ENCODE measurements at places on chromosomes 7 and 10.

DNA sequence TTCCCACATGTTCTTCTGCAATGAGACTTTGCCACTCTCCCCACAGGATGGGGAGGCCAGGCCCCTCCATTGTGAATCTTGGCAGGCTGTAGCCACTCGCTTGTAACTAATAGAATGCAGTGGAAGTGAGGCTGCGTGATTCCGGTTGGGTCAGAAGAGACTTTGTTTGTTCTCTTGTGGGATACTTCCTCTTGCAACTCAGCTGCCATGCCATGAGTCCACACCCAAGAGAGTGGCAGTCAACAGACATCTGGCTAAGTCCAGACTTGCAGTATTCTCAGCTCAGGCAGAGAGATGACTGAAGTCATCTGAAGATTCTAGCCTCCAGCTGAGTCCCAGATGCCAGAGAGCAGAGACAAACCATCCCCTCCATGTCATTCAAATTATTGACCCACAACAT is 153.4 kb upstream of the GDF10 start:
- DNase-seq, result no peak

GRCh38 chr7:139992353-139993044 is 70.3 kb downstream of the PARP12 start:
- DNase-seq, result no peak

- DNase-seq, result peak; percentile 57
Measured at GRCh38 chr7:103613655-103614642, 167.9 kb upstream of the SLC26A5 start.

DNA sequence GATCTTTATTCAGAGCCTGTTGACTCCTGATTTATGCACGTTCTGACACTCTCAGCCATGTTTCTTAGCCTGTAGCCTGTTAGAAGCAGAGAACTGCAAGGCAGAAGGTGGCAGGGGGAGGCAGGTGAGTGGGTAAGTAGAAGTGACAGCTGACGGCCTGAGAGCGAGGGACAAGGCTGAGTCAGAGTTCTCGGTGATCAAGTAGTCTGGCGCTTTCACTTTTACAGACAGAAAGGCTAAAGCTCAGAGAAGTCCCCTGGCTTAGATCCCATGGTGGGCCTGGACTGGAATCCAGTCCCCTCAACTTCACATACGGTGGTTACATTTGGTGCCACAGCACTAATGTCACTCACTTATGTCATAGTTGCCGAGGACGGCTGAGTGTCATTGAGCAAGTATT is 139.0 kb downstream of the TACC2 start:
- no peak for DNase-seq

- no peak for DNase-seq
Measured at GRCh38 chr10:61244261-61244775, 208.9 kb downstream of the TMEM26 start.

GRCh38 chr7:19181634-19182033 is 36.4 kb upstream of the FERD3L start:
- DNase-seq, result no peak

DNA sequence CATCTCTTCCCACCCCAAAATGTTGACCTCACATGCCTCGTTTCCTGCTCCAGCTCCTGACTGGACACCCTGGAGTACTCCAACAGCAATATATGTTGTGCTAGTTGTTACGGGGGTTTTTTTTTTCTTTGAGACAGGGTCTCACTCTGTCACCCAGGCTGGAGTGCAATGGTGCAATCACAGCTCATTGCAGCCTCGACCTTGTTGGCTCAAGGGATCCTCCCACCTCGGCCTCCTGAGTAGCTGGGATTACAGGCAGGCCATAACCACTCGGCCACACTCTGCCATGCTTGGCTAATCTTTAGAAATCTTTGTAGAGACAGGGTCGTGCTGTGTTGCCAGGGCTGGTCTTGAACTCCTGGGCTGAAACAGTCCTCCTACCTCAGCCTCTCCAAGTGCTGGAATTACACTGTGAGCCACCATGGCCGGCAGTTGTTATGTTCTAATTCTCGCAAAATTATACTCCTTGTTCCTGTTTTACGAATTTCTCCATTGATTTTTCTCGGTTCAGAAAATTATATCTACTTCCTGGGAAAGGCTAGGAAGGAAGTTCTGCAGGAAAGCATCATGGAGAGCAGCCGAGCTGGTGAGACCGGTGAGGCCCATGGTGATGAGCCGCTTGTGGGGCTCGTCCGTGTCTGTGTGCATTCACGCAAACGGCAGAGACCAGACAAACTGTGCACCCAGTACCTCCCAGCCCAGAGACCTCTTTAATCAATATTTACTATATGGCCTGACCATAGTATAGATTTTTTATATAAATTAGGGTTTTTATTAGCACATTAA is 52.4 kb upstream of the DNAJB6 start:
- no peak for DNase-seq

DNA sequence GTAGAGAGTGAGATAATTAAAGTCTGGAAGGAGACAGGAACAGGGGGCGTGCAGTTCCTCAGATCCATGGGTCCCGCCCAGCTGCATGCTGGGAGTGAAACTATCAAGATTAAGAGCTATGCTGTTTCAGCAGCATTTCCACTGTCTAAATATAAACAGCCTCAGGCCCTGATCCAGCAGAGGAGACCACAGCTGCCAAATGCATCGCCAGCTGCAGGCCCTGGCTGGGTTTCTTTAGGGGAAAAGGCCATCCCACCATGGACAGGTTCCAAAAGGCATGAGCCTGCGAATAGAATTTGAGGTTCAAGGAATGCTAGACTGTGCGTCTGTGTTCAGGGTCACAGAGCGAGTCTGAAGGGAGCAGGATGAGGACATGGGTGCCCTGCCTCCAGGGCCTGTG is 411.4 kb downstream of the PAXIP1 start:
- DNase-seq, result no peak

DNA sequence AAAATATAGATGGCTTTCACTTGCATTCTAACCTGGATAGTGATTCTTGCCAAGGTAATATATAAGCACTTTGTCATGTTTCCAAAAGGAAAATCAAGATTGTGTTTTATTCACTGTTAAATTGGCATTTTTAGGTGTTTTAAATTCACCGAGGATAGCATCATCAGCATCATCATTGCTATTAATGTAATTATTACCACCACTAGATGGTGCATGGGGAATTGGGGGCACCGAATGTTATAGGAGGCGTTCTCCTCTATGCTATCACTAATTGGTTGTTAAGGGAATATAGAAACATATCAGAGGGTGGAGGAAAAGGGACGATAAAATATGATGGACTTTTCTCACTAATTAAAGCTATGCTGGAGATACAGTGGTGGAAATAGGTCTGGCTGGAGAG is 95.5 kb downstream of the CELF2 start:
- DNase-seq, result no peak

DNA sequence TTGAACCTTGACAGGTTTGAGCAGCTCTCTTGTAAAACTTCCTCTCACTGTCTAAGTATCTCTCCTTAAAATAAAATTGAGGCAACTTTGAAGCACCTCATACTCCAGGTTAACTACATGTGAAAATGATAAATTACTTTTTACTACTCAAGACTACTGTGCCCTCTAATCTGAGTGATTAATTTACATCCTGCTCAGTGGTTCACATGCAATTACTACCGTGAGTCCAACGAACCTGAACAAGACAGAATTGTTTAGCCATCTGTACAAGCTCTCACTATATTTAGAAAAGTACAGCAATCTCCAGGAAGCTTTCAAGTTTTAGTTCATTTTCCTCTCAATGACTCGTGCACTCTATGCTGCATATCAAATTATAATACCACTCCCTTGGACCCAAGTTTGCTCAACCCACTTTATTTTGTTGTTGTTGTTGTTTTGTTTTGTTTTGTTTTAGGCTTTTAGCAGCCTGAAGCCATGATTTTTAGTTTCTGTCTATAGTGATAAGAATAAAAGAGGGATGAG is 21.2 kb downstream of the PDE1C start:
- no peak for DNase-seq

DNA sequence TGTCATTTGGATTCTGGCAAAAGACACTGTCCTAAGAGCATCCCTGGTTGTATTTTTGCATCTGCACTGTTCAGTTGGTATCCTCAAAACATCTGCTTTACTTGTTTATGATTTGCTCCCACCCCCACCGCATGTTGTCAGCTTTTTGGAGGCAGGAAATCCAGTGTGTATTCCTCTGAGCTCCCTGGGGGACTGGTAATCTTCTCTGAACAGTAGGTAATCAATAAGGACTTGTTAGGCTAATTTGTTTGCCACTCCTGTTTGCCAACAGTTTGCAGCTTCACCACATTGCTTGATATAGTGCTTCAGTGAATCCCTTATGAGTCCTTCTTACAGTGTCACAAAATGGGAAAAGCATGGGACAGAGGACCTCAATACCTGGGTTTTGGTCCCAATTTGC is 49.1 kb downstream of the FEZF1 start:
- DNase-seq, result no peak

- DNase-seq, result peak; percentile 62
Measured at GRCh38 chr7:105021352-105021751, 7.3 kb downstream of the KMT2E start.

DNA sequence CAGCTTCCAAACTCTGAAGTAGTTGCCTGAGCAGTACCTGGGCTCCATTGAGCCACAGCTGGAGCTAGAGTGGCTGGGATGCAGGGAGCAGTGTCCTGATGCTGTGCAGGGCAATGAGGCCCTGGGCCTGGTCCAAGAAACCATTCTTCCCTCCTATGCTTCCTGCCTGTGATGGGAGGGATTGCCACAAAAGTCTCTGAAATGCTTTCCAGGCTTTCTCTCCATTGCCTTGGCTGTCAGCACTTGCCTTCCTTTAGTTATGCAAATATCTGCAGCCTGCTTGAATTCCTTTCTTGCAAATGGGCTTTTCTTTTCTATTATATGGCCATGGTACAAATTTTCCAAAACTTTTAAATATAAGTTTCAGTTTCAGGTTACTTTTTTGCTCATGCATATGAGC is 972.2 kb upstream of the MBL2 start:
- no peak for DNase-seq

DNA sequence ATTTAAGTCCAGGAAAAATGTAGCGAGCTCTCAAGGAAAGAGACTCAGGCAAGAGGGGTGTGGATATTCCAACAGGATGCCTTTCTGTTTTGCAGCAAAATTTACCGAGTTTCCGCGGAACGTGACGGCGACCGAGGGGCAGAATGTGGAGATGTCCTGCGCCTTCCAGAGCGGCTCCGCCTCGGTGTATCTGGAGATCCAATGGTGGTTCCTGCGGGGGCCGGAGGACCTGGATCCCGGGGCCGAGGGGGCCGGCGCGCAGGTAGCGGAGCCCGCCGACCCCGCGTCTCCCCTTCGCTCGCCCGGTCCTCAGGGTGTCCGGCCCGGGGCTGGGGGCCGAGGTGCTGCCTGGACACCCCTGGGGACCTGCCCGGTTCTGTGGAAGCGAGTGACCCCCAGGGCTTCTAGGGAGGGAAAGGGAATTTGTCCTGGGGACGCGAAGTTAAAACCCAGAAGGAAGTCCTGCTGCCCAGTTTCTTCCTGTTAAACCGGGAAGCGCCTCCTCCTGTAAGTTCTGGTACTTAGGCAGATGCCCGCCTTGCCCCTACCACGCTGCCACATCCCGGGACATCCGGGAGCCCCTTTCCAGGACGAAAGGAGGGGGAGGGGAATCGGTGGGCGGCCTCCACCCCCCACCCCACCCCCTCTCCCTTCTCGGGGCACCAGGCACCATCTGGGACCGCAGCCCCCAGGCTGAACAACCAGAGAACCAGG is 2.5 kb downstream of the VSTM2A start:
- DNase-seq, result no peak

DNA sequence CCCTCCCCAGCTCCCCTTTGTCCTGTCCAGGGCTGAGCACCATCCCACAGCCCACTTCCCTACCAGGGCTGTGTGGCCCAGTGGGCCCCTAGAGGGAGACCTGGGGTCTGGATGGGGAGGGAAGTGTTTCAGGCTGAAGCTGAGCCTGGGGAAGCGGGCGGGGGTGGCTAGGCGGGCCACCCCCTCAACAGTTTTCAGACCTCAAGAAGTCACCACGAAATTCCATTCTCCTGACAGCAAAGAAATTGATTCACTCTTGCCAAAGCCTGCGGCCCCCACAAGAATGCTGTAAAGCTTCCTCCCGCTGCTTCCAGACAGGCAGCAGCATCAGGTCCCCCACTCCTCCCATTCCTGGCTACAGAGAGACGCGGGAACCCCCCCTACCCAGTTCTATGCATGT is 2.5 kb upstream of the LFNG start:
- DNase-seq, result no peak

DNA sequence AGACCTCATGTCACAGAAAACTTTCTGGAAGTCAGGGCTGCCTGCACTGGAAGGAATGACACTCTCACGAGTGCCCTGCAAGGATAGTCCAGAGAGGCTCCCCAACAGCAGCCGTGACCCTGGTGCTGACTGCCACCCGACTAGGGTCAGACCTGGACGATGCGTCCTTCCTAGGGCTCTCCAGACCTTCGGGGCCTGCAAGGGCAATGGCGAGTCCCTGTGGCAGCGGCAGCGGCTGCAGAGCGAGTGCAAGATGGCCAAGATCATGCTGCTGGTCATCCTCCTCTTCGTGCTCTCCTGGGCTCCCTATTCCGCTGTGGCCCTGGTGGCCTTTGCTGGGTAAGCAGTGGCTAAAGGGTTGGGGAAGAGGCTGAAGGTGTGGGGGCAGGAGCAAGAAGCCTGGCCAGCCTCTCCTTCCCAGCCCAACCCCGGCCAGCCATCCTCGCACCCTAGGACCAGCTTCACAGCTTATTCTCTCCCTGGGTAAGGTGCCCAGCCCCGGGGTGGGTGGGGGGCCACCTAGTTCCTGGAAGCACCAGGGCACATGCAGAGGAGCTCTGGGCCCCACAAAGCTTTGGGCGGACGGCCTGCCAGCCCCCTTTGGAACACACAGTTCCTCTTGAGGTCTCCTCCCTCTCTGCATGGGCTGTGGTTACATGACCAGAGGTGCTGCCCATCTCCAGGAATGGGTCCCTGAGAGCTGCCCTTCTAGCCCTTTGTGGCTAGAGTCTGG is 5.5 kb downstream of the OPN4 start:
- DNase-seq, result no peak

DNA sequence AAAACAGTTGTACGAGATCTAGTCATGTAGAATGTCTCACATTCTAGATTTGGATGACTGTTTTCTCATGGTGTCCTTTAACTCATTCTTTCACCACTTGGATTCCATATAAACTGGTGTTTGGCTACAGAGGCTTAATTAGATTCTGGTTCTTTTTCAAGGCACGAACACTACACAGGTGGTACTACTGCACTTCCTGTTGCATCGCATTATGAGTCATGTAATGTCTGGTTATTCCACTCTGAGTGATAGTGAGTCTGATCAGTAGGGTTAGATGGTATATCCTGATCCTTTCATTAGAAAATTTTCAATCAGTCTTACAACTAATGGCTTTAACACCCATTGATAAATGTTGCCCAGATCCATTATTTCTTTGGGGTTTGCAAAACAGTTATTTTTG is 11.2 kb upstream of the AKAP9 start:
- no peak for DNase-seq
